ENCODE measurements at places on chromosomes 7 and 10.

DNA sequence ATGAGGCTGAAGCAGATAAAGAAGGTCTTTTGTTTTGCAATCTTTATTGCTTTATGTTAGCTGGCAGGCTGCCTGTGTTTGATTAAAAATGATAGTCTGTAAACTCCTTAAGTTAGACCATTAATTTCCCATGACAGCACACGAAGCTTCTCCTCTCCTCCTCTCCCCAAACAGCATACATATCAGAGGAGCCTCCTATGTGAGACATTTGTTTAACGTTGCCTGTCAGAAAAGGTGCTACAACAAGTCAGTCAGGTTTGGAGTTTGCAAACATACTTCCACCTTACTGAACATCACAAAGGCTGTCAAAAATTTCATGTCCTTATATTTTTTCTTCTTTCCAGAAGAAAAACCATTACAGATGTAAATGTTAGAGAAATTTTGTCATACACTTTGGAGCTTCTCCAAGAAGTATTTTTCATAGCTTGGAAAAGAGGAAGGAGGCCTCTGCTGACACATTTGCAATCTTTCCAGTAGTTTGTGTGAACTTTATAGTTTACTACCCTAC, 393.1 kb downstream of the EXOC4 start:
- no peak for DNase-seq

GRCh38 chr10:74300666-74301065, 149.6 kb downstream of the ADK start:
- no peak for DNase-seq

- no peak for DNase-seq
These were observed 121.4 kb downstream of the CDK14 start for GRCh38 chr7:90717296-90718060.

DNA sequence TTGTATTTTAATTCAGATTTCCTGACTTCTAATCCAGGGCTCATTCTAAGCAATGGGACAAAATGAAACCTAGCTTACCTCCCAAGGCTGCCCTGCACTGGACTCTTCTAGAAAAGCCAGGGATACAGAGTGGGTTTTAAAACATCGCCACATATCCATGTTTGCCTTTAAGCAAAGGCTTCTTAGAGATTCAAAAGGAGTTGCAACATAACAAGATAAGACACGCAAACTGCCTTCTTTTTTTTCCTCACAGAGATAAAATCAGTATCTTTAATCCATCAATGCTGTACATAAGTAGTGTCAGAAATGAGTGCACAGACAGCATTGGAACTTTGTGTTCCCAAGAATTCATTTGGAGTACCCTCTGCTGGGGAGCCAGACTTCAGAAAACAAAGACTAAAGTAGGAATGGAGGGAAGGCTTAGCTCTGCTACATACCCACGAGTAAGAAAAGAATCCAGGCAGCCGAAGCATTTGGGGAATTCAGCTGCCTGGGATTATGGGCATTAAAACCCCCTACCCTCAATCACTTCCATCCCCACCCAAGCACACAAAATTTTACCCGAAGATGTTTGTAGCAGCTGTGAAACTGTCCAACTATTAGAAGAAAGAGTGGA, 427.8 kb downstream of the ARL4A start:
- DNase-seq: no peak

DNA sequence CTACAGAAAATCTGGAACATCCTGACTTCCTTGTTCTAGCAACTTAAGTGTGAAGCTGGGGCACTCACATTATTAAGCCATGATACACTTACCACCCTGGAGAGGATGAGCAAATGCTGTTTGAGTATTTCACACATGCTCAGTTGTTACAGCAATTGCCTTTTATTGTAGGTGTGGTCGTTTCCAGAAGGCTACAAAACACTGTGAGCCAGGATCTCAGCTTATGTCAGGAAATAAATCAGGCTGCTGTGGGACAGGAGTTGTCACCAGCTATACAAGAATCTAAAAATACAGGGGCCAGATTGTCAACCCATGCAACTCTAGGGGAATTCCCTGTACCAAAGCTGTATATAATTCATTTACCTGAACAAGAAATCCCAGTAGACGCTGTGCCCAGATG, 273.3 kb upstream of the SP4 start:
- DNase-seq: no peak

Measured in cortex of kidney (tissue), 1 donor.